ENCODE measurements at places on chromosomes 4 and X. TPM values are rescaled to one million over a fixed set of nuclear protein-coding genes. Genes with fewer than 3 reads are reported as not detected.

The PPARGC1A gene
- total RNA-seq = 83.3 TPM

The FAM9C gene
- total RNA-seq = not detected

The RBM46 gene
- total RNA-seq = not detected

The ASMT gene
- total RNA-seq = not detected

The GPRIN3 gene
- total RNA-seq = 11.4 TPM

The FGD1 gene
- 4.3 TPM for total RNA-seq

The HELT gene
- not detected for total RNA-seq

The ZNF157 gene
- total RNA-seq = not detected

The DOK7 gene
- total RNA-seq = 75.1 TPM

The GAGE2A gene
- not detected for total RNA-seq

The CD38 gene
- total RNA-seq = 2.4 TPM

The NHS gene
- 3.4 TPM for total RNA-seq

The OTUD6A gene
- total RNA-seq = not detected

The ITM2A gene
- 83.7 TPM for total RNA-seq

The WDR17 gene
- 0.58 TPM for total RNA-seq

The COL4A5 gene
- 7.7 TPM for total RNA-seq

The GLUD2 gene
- total RNA-seq = 0.37 TPM

The ABLIM2 gene
- total RNA-seq = 25.8 TPM

The DCHS2 gene
- total RNA-seq = 0.20 TPM

The DAPP1 gene
- 0.34 TPM for total RNA-seq

The ZNF630 gene
- 2.3 TPM for total RNA-seq

The PCDH10 gene
- 0.06 TPM for total RNA-seq

The CLNK gene
- total RNA-seq = not detected

The SPIN3 gene
- 2.2 TPM for total RNA-seq

The IGSF1 gene
- total RNA-seq = 8.4 TPM

The ARHGEF9 gene
- total RNA-seq = 37.6 TPM

The SUPT20HL2 gene
- total RNA-seq = not detected

The TSPAN7 gene
- 26.4 TPM for total RNA-seq

The OPRPN gene
- total RNA-seq = not detected

The G6PD gene
- 11.2 TPM for total RNA-seq

The SPIN2B gene
- 6.6 TPM for total RNA-seq
